ENCODE measurements at places on chromosomes 12 and 14.

DNA sequence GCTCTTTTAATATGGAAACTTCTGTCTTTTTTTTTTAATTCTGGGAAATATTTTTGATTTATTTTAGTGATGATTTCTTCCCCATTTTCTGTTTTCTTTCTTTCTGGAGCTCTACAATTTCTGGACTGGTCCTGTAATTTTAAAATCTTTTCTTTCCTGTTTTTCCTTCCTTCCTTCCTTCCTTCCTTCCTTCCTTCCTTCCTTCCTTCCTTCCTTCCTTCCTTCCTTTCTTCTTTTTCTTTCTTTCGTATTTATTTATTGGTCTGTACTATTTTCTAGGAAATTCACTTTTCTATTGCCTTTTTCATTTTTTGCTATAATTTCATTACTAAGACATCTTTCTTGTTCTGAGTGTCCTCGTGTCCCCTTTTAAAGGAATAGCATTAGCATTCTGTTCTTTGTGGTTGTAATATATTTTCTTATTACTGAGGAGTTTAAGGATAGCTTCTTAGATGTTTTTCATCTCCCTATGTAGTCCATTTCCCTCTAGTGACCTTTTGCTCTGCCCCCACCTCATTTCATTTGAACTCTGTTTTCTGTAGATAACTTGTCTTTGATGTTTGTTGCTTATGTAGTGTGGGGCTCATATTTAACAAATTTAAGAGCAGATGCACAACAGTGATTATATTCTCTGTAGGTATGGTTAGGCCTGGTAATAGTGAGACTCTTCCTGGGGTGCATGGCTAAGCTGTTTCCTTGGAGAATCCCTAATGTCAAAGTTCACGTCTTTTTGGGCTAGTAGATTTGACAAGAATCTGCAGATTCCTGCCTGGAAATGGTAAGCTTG lies 38.0 kb downstream of the TBC1D15 start:
- DNase-seq: no peak

DNA sequence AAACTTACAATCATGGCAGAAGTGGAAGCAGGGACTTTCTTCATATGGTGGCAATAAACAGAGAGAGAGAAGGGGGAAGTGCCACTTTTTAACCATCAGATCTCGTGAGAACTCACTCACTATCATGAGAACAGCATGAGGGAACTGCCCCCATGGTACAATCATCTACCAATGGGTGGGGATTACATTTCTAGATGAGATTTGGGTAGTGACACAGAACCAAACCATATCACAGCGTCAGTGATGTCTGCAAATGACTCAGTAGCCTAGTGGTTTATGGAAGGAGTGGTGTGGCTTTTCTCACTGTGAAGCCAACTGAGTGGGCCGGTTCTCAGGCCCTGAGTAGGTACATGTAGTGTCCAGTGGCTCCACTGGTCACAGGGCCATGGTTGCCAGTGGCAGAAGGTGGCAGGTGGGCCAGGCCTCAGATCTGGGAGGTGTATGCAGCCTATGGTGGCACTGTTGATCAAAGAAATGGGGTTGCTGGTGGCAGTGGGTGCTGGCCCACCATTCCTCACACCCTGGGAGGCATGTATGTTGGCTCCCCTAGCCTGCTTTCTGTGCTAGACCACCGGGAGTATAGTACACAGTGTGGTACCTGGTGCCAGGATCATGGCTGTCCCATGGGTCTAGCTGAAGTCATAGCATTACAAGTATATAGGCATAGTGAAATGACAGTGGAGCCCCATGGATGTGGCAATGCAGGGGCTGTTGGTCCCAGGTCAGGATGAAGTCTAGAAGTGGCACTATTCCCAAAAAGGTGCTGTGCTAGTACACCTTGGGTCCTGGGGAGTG lies 191.9 kb downstream of the NUBPL start:
- DNase-seq: no peak

GRCh38 chr12:10584415-10584814 lies 29.0 kb downstream of the MAGOHB start:
- no peak for DNase-seq

GRCh38 chr12:124386059-124386458 lies 91.2 kb downstream of the RFLNA start:
- DNase-seq: no peak

GRCh38 chr14:73862480-73862879 lies 10.8 kb downstream of the PTGR2 start:
- no peak for DNase-seq

DNA sequence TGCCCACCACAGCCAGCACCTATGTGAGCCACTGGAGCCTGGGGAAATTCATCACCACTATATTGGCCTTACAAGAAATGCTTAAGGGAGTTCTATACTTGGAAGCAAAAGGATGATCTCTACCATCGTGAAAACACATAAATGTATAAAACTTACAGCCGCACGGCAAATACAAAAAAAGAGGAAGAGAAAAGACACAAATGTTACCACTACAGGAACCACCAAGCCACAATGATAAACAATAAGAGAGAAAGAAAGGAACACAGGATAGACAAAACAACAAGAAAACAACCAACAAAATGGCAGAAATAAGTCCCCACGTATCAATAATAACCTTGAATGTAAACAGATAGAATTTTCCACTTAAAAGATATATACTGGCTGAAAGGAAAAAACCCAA lies 267.5 kb downstream of the TMEM121 start:
- DNase-seq: no peak

GRCh38 chr12:26748412-26748740 lies 84.6 kb downstream of the ITPR2 start:
- no peak for DNase-seq

DNA sequence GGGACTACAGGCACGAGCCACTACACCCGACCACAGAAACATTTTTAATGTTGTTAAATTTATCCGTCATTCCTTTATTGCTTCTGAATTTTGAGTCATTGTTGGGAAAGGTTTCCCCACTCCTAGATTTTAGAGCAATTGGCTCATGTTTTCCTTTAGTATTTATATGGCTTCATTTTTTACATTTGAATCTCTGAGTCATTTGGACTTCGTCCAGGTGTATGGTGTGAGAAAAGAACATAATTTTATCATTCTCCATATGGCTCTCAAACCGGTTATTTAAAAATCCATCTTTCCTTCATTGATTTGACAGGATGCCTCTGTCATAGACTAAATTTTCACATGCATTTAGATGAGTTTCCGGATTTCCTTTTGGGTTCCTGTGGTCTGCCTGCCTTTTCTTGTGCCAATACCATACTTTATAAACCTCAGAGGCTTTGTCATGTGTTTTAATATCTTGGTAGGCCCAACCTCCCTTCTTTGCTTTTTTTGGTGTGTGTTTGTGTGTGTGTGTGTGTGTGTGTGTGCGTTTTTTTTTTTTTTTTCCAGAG lies 30.9 kb downstream of the LRTM2 start:
- no peak for DNase-seq

Data from glutamatergic neuron (in vitro differentiated cells).